ENCODE measurements at places on chromosomes 1 and 21.
A peak's percentile ranks its signal among the peaks of the same experiment; 100 is the strongest.

DNA sequence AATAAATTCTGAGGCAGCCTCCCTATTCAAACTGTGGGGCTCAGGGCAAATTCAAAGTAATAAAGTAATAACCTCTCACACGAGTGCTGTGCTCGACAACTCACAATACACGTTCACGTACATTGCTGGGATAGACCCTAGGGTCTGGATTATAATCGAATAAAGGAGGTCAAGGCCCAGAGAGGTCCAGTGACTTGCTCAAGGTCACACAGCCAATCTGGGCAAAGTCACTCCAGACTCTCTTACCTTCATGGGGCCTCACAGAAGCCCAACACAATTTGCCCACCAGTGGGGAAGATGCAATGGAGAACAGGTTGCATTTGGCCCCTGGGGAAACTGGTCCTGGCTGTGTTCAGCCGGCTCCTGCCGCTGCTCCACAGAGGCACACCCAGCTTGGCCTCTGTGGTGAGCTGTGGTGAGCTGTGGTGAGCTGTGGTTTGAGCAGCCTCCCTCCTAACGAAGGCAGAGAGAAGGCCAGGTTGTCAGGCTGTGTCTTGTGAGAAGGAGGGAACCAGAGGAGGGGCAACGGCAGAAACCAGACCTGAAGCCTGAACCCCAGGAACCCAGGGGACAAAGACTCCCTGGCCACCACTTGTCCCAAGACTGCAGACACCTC, 35.1 kb downstream of the NUAK2 start:
- DNase-seq = no peak

GRCh38 chr1:43293176-43293575, 7.6 kb upstream of the TIE1 start:
- no peak for DNase-seq

- DNase-seq = no peak
These were observed 1.1 kb upstream of the KRTAP10-9 start for GRCh38 chr21:44625756-44626155.

DNA sequence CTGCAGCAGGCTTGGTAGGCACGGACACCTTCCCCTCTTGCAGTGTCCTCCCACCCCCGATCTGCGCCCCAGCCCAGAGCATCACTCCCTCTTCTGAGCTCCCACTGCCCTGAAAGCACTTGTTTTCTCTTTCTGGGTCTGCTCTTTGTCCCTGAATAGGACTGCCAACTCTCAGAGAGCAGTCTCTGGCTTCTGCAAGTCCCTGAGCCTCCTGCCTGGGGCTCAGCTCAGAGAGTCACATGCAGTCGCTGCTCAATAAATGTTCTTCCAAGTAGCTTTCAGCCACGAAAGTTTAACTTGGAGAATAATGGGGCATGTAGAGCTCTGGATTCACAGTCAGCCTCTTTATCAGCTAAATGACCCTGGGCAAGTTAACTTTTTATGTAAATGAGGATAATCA, 205.6 kb downstream of the HIVEP3 start:
- DNase-seq = no peak

DNA sequence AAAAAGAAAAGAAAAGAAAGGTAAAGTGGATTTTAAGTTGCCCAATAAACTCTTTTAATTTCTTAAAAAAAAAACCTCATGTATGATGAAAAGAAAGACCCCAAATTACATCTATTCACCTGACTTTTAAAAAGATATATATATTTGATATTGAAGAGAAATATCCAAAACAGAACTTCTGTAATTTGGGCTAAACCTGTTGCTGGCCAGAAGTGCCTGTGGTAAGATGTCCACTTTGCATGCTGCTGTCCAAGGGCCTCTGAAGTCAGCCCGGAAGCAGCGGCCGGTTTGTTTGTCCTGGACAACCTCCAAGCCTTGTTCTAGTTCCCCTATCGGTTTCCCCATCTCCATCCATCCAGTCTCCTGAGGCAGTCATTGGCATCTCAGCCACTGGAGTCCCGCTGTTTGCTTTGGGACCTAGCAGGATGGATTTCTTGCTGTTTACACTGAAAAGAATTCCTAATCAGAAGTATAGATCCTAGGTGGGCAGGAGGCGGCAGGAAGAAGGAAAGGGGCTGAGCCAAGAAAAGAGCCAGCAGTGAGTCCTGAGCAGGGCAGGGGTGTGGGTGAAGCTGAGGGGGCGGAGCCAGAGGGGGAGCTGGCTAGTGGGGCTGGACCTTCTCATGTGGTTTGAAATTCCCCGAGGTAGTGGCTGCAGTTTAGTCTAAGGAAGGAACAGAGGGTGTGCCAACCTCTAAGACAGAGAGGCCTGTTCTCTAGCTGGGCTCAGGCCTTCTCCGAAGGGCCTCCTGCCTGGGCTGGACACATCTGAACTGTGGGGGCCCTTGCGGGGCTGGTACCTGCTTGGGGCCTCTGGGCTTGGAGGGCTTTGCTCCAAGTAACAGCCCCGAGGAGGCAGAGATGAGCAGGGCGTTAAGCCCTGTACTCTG, 3.3 kb downstream of the NCMAP start:
- peak; percentile 59 for DNase-seq

- DNase-seq = no peak
These were observed 128.2 kb downstream of the APP start for GRCh38 chr21:26042181-26042876.

DNA sequence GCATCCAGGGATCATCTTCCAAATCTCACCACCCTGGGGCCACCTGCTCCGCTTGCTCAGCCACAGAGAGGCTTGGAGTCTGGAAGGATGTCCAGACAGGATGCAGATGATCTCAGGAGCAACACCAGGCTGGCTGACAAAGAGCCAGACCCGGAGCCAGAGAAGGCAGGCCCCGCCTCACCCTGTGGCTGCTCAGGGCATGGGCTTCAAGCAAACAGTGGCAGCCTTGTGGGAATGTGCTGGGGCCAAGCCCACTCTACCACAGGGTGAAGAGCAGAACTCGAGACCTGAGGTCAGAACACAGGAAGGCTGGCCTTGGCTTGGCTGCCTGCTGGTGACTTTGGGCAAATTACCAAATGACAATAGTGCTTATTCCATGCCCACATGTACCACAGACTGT, 45.5 kb downstream of the MRPL37 start:
- no peak for DNase-seq

DNA sequence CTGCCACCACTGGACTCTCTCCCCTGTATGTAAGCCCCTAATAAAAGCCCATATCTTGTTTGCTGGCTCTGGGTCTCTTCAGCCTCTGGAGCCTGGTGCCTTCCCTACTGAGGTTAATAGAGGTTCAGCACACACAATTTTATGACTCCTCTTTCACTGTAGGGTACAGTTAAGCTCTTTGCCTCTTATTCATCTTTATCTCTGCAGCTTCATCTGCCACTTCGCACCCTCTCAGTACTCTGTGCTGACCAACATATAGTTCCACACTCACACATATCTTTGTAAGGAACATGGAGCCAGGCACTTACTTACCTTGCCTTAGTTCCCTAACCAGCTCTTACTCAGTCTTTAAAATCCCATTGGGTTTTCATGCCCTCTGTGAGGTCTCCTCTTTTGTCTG, 4.5 kb downstream of the BTBD8 start:
- no peak for DNase-seq

DNA sequence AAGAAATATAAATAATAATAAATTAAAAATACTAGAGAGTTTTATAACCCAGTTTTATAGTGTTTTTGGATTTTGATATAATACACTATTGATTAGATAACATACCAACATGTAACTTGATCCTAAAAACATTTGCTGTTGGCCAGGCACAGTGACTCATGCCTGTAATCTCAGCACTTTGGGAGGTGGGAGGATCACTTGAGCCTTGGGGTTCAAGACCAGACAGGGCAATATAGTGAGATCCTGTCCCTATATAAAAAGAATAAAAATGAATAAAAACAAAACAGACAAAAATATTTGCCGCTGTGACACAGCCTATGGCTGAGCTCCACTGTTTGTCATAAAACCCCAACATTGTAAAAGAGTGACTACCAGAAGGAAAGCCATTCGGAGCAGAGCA, 26.1 kb downstream of the VPS13D start:
- no peak for DNase-seq

DNA sequence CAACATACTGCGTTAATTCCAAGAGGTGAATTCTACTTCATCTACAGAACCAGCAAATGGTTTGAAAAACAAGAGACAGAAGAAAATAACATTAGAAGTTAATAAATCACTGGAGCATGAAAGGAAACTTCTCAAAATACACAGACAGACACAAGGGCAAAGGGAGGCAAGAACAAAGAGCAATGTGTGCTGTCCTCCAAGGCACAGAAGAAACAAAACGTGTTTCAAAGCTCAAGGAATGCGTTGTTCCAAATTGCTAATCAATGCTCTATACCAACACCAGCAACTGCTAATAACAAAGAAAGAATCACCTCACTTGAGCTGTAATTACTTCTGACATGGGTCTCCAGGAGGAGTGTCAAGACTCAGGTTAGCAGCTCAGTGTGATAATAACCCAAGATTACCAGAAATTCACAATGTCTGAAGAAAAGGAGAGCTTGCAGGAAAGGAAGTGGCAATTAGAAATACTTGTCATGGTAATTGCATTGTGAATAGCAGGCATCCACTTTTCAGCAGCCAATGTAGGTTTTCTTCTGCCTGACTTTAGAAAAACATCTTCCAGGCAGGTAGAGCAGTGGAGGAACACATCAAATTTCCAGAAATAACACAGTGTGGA, 175.4 kb downstream of the SEC16B start:
- no peak for DNase-seq

Data from NCI-H1092 (cell line).